ENCODE measurements at places on chromosomes 6 and 20.
A peak's percentile ranks its signal among the peaks of the same experiment; 100 is the strongest.

GRCh38 chr20:59352990-59353389 lies 52.6 kb downstream of the EDN3 start:
- no peak for DNase-seq

- peak; percentile 30 for DNase-seq
Measured at GRCh38 chr6:158654960-158655489, 5.2 kb downstream of the SYTL3 start.

- DNase-seq: no peak
Measured at GRCh38 chr6:128509709-128510108, 10.7 kb downstream of the PTPRK start.

DNA sequence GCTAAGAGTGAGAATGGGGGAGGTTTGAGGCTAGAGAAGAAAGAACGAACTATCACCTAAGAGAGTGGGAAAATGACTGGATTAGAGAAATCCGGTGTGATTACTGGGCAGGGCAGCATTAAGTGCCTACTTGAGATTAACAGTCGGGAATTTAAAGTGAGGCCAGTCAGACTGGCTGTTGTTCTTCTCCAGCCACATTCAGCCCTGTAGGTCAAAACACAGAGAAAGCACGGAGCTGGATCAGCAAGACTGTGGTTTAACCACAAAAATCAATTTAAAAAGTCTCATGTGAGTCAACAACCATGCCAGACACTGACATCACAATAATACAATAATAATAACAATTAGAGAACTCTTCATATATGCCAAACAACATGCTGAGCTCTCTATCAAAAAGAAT lies 301.9 kb upstream of the SGK1 start:
- peak; percentile 84 for DNase-seq

- DNase-seq: no peak
Measured at GRCh38 chr6:133551436-133551835, 310.3 kb downstream of the EYA4 start.

DNA sequence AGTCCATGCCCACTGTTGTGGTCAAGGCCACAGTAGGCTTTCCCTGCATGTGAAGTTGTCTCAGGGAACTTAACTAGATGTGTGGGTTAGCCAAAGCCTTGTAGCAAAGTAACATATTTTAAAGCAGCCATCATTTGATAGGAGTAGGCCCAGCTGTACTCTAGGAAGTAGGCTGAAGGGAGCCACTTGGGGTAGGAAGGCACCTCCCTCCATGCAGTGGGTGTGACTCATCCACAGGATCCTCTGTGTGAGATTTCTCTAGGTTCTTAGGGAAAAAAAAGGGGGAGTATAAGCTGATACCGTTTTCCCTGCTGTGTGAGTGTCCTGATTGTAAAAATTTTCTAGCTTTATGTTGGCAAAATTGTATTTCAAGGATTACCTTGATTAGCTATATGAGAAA lies 44.7 kb downstream of the VAPB start:
- peak; percentile 47 for DNase-seq

Measured in astrocyte of the hippocampus (primary cell).